ENCODE measurements at places on chromosomes 5 and 9. TPM values are rescaled to one million over a fixed set of nuclear protein-coding genes. Genes with fewer than 3 reads are reported as not detected.

The CDKN2A gene
- 20.8 TPM for total RNA-seq

The TRPM3 gene
- total RNA-seq = not detected

The WNT8A gene
- total RNA-seq = not detected

The IRX1 gene
- not detected for total RNA-seq

The INSYN2B gene
- not detected for total RNA-seq

The NR6A1 gene
- 20.1 TPM for total RNA-seq

The RETREG1 gene
- total RNA-seq = 11.6 TPM

The CCDC192 gene
- not detected for total RNA-seq

The SET gene
- total RNA-seq = 94.9 TPM

The RAB3C gene
- total RNA-seq = 1.1 TPM

The MYOT gene
- total RNA-seq = 1.1 TPM

The SPATA31A3 gene
- total RNA-seq = not detected

The SHLD3 gene
- total RNA-seq = 3.9 TPM

The SPATA6L gene
- 13.4 TPM for total RNA-seq

The PDE6A gene
- not detected for total RNA-seq

The EGFLAM gene
- total RNA-seq = 1.7 TPM

The OR13J1 gene
- not detected for total RNA-seq

The PLCXD3 gene
- 2.8 TPM for total RNA-seq

Measured in Peyer's patch (tissue), 4 donors.